HepG2 (cell line): ENCODE measurements at places on chromosomes 7 and 10. TPM values are rescaled to one million over a fixed set of nuclear protein-coding genes. Genes with fewer than 3 reads are reported as not detected.

FAM204A gene
- 61.0 and 78.6 TPM in 2 replicates for total RNA-seq

ADCK2 gene
- total RNA-seq: 13.0 and 18.8 TPM in 2 replicates

CNPY1 gene
- not detected in 2 replicates for total RNA-seq

EPO gene
- 9.9 and 10.3 TPM in 2 replicates for total RNA-seq

HOXA13 gene
- 0.04 TPM in 2 replicates for total RNA-seq

SLC13A4 gene
- total RNA-seq: not detected in 2 replicates
